K562 (cell line): ENCODE measurements at places on chromosomes 13 and 19. TPM values are rescaled to one million over a fixed set of nuclear protein-coding genes. Genes with fewer than 3 reads are reported as not detected.

The ZNF628 gene
- 12.9 and 13.6 TPM in 2 replicates for total RNA-seq

The GAS6 gene
- 9.6 and 9.7 TPM in 2 replicates for total RNA-seq

The POU2F2 gene
- 0.56 and 0.60 TPM in 2 replicates for total RNA-seq

The CEACAM4 gene
- total RNA-seq: not detected in 2 replicates

The LMTK3 gene
- 10.2 and 12.3 TPM in 2 replicates for total RNA-seq

The TMEM205 gene
- total RNA-seq: 44.1 and 45.6 TPM in 2 replicates

The OSCAR gene
- 0.34 and 0.62 TPM in 2 replicates for total RNA-seq

The ZGLP1 gene
- total RNA-seq: 3.3 and 5.8 TPM in 2 replicates
